ENCODE measurements at places on chromosomes 1 and 21.

DNA sequence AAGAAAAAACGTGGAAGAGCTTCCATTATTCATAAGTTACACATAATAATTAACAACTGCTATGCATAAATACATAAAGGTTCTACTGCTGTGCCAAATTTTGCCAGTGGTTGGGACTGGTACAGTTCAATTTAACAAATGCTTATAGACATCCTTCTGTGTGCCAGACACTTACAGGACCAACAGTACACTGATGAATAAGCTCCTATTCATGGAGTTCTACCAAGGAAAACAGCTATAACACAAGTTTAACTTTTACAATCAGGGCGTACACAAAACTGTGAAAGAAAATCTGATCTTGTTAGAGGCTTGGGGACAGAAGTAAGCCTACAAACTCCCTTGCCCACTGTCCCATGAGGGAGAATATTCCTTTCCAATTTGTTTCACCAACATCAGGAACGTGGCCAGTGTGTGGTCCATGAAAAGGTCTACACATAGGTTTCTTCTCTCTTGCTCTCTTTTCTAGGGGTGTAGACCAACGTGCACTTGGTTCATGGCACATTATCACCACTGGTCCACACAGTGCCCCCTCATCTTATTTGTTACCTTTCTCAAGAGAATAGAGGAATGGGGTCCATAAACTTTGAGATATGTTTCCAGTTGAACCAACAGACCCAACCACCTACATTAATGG lies 10.1 kb downstream of the NRIP1 start:
- DNase-seq, result no peak

DNA sequence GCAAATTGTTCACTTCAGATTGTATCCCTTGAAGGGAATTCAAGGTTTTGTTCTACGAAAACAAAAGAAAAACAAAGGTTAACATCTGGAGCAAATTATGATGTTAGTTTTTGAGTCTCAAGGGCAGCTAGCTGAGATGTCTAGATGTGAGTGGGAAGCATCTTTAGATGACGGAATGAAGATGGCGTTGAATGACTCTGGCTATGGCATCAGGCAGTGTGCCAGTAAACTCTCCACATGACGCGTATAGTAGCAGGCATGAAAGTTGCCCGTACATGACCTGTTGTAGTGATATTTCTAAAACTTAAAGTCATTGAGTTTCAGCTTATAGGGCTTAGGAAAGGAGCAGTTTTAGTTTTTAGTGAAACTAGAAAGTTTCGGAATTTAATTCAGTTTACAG lies 12.3 kb upstream of the SDC3 start:
- DNase-seq, result no peak

DNA sequence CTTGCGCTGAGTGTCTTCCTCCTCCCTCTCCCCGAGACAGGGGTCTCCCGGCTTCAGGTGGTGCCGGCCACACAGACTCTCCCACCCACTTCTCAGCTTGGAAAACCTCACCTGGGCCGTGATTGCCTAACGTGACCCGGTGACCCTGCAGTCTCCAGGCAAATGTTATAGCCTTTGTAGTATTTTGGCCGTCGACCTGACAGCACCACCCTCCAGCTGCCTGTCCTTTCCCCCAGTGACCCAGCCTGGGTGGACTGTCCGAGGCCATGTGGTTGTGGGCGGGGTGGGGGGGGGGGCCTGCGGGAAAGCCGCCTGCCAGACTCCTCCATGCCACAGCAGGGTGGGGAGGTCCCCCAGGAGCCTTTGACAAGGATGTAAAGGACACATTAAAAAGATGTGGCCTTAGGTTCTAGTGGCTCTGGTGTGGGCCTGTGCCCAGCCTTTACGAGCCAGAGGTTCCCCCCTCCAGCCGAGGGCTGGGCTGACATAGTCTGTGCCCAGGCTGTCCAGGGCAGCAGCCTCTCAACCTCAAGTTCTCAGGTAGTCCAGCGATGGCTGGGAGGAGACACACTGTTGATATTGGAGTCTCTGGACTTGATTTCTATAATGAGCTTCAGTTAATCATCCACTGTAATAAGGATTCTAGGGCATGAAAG lies 8.1 kb downstream of the TOR3A start:
- no peak for DNase-seq

DNA sequence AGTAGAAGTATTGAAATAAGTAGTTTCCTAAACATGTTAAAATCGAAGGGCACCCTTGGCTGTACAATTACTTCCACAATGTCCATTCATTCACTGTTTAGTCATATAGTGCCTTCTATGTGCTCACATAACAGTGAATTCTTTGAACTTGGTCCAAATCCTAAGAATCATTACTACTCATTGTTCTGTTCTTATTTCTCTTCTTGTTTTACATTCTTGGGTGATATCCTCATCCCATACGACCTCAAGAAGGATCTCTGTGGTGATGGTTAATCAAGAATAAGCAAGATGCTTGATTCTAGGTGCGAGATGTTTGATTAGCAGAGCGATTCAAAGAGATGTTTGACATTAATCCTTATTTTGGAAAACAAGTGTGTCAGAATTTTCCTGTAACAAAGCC lies 667.4 kb upstream of the ZP4 start:
- no peak for DNase-seq

- DNase-seq, result peak; percentile 67
These were observed 5.2 kb downstream of the ZDHHC18 start for GRCh38 chr1:26831546-26832248.

GRCh38 chr1:104132382-104132973 lies 382.8 kb downstream of the AMY1C start:
- DNase-seq, result no peak

DNA sequence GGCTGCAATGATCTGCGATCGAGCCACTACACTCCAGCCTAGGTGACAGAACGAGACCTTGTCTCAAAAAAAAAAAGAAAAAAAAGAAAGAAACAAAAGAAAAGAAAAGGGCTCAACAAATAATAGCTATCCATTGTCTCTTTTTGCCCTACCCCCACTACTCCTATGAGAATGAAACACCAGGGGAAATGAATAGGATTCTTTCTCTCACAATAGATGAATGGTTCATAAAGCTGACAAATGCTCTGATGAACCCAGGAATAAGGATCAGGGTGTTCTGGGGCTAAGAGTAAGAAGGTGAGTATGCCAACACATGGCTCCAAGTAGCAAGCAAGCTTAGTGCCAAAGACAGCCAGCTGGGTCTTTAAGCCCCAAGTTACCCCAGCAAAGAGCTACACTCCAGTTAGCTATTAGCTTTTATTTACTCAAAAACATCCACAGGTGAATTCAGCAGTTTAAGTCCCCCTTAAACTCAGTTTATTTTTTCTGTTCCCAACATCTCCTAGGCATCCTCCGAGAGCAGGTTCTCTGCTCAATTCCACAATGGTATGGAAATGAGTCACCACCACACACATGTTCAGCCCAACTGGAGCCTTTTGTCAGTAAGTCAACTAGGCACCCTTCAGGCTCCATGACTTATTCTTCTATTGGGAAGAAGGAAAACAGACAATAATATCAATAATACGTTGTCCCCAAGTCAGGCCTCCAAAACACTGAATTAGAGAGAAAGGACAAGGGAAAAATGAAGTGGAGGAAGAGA lies 4.2 kb downstream of the ADORA3 start:
- no peak for DNase-seq

GRCh38 chr1:156342166-156342955 lies 4.0 kb downstream of the TSACC start:
- DNase-seq, result no peak

GRCh38 chr1:228835911-228836310 lies 100.6 kb downstream of the RHOU start:
- DNase-seq, result no peak

DNA sequence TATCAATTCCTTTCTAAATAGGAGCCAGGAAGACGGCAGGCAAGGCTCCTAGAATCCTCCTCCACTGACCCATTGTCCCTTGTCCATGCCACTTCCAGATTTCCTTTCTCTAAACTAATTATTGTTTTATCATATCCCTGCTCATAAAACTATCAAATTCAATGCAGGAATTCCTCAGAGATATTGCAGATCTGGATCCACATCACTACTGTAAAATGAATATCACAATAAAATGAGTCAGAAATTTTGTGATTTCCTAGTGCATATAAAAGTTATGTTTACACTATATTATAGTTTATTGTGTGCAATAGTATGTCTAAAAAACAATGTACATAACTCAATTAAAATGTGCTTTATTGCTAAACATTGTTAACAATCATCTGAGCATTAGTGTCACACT lies 498.7 kb upstream of the NEGR1 start:
- DNase-seq, result no peak

- DNase-seq, result no peak
These were observed 8.5 kb downstream of the MAP10 start for GRCh38 chr1:232813760-232814159.

DNA sequence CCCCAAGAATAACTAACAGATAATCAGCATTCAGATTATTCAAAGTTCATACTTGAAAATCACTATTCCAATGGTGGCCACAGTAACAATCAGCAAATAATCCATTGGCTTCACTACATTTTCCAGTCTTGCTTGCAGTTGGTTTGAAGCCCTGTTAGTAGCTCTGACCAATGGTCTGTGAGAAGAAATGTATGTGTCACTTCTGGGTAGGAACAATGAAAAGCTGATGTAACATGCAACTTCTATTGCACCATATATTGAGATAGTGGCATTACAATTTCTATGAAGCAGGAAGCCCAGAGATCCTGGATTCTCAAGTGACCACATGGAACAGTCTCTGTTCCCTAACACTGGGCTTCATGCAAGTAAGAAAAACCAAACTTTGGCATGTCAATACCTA lies 250.9 kb upstream of the DAB1 start:
- no peak for DNase-seq

All from CD4-positive, alpha-beta T cell treated with Interleukin-21 for 1 hour (primary cell).